ENCODE measurements at places on chromosomes 3 and 15.

DNA sequence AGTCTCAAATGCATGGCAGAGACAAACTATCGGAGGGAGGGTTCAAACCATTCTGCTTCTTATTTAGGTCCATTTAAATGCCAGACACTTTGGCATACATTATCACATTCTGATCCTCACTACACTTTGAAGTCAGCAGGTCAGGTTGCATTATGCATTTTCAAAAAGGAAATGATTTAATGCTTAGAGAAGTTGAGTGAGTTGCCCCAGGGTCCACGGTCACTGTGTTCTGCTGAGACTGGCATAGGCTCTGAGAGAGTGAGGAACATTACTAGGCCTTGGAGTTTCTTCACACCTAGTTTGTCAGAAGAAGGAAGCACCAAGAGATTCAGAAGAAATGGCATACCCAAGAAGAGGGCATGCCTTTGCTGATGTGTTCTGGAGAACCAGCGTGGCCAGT is 46.3 kb upstream of the ACAN start:
- no peak for DNase-seq

DNA sequence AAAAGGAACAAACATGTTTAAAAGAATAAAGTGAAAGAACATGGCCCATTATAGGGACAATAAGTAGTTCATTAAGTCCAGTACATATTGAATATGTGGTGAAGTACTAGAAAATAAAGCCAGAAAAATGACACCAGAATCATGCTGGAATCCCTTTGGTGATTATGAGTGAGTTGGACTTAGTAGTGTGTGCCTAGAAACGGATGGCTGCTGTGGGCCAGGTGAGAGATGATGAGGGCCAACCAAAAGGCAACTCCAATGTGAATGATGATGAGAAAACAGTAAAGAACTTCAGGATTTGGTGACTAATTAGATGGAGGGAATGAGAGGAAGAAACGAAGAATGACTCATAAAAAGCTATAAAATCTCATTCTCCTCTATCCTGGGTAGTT is 3.3 kb downstream of the CRYGS start:
- DNase-seq, result no peak

GRCh38 chr15:41822957-41823356 is 4.9 kb upstream of the JMJD7 start:
- DNase-seq, result no peak

- no peak for DNase-seq
Measured at GRCh38 chr3:119571688-119572087, 7.6 kb upstream of the ADPRH start.

DNA sequence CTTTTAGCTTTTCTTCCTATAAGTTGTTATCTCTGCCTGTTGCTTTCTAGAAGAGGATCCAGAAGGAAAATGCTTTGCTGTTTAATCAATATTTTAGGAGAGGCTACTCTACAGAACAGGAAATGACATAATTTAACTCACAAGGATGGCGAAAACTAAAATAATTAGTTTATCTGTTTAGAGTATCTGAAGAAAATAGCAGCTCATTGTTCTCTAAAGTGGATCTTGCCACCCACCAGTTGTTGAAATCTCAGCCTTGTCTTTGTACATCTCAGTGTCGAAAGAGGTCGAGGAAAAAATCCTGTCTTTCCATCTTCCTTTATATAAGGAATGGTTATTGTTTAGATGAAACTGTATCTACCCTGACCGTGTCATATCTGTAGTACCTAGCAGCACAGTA is 126.6 kb downstream of the ZNF609 start:
- no peak for DNase-seq

DNA sequence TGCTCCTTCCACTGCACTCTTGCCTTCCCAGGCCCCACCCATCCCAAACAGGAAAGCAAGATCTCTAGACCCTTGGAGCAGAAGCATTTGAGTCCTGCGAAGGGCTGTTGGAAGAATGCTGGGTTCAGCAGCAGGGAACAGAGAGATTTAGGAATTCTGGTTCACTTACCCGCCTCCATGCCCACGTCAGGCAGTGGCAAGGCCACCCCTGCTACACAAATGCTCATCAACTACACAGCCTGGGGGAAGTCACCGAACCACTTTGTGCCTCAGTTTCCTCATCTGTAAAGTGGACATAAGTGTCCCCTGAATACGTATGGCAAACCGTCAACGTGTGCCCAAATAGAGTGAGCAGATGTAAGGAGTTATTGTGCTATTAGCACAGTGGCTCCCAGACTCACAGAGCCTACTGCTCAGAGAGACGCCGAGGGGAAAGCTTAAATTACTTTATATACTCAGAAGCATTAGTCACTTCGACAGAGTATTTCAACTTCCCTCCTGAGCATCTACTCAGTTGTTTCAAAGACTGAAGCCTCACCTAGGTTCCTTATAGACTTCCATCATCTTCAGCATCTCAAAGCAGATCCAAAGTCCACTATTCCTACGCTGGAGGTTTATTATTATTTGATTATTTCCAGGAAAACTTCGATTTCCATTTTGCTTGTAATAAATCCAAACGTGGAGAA is 905 bp downstream of the HOMER2 start:
- no peak for DNase-seq

DNA sequence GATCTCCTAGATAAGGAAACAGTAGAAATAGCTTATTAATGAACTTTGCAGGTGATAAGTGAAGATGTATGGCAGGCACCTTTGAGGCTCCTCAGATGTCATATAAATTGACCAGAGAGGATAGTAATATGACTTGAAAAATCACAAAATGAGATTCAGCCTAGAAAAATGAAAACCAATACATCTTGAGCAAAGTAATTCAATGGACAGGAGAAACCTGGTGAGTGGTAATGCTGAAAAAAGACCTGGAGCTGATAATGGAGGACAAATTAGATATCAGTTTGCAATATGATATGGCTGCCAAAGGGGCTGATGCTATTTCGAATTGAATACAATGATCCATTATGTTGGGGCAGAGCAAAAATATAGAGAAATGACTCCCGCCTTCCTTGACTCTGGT is 103.9 kb downstream of the LSAMP start:
- DNase-seq, result no peak

Measured in stimulated activated CD4-positive, alpha-beta T cell treated with anti-CD3 and anti-CD28 coated beads, Interleukin-4, amount 100 ng/mL, for 4 hours (primary cell).